GDM1 (cell line): ENCODE measurements at places on chromosomes 1 and 21.

DNA sequence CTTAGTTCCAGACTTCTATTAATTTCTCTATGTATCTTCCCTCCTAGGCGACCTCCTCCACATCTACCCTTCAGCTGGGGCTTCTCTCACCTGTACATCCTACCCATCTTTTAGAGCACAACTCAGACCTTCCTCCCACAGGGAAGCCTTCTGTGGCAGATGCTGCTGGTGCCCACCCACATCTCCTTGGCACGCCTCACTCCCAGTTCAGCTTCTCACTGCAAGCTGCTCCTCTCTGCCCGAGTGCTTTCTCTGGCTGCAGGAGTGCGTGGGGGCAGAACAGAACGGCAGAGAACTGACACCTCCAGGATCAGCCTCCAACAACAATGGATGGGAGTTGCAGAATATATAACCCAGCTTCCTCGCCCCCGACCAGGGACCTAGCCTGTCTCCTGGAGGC is 36.5 kb downstream of the ZBTB18 start:
- DNase-seq: no peak

- no peak for DNase-seq
Measured at GRCh38 chr1:115797486-115797885, 29.0 kb upstream of the CASQ2 start.

DNA sequence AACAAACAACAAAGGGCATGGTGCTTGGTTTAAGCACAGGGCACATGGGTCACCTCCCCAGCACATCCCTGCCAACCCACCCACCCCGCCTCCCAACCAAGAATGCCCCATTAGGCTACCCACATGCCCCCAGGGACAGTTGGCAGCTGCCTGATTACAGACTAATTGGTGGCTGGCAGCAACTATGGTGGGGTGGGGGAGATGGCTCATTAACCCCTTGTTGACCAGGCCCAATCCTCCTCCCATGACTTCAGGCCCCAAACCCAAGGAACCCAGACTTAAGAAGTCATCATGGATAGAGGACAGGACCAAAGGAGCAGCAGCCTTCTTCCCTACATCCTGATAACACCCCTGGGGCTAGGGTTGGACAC is 1.3 kb downstream of the RIMS3 start:
- no peak for DNase-seq

GRCh38 chr1:31938184-31938975 is at the start of gene PTP4A2:
Gene PTP4A2, minus strand, starts transcription at chr1:31938368. Its CDS starts 19,303 bp downstream, at chr1:31919065.
- peak; percentile 95 for DNase-seq

GRCh38 chr1:226733304-226733703 is 5.8 kb downstream of the ITPKB start:
- DNase-seq: no peak

DNA sequence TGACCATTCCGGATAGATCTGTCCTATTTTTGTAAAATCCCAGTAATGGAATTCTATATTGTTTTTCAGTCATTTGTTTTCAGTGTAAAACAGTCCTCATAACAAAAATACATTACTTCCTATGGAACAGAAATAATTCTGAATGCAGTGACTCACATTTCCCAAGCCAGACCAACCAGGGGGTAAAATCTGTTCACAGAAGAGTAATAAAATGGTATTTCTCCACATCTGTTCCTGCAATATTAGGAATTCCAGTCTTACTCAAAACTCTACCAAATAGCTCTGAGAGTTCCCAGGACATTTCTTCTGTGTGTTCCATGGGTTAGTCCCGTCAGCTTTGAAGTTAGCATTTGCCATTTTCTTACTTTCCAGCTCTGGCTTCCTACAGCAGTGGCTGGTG is 2.6 kb upstream of the DDR2 start:
- no peak for DNase-seq

DNA sequence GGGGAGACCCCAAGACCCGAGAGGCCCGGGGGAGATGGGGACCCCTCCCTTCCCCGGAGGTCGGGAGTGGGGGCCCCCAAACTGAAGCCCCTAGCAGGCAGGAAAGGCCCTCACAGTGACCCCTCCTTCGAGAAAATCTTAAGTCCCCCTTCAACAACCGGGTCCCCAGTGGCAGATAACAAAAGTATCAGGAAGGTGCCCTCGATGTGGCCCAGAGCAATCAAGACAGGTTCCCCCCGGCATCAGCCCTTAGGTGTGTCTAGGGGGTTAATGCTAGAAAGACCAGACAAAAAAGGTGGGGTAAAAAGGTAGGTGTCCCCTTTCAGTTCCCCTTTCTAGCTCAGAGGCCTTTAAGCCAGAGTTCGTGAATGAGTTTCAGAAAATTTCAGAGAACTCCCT is 282 bp upstream of the ECE1 start:
- no peak for DNase-seq

GRCh38 chr1:203136409-203137042 is 9.0 kb downstream of the ADORA1 start:
- no peak for DNase-seq

DNA sequence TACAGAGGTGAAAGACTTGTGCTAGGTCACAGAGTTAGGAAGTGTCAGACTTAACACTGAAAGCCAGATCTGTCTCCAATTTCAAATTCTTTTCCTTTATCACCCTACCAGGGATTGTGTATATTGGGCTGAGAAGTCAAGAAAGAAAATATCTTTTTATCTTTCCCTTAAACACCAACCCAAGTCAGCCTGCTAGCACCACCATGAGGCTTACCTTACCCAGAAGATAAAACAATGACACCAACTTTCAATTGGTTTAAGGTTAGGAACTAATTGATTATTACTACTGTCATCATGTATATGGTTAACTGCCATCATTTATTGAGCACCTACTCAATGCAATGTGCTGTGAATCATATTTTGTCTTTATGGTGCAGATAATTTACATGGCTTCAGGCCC is 178.9 kb upstream of the FOXD3 start:
- no peak for DNase-seq

DNA sequence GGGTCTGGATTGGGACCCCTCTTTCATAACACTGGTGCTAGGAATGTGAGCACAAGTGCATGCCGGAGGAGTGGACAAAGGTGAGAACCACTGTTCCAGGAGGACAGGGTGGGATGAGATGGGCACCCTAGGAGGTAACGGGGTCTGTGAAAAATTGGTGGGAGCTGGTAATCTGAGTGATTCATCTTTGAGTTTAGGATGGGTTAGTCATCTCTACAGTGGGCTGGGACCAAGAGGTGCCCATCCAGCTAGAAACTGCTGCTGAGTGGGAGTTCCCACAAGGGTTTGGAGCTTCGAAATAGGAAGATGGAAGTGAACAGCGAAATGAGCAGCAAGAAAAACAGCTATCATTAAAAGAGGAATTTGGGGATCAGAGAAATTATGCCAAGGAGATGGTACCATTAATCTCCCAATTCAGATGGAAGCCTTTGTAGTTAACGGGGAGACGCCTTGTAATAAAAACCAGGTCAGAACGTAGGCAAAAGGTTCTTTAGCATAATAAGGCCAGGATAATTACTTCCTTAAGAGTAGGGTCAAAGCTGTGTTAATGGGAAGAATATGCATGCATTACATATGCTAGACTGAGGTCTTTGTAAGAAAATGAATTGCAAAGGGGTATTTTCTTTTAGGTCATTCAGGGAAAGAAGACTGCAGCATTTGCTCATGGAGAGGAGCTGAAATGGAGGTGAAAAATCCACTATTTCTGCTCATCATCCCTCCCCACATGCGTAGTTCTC is 55.5 kb downstream of the OLFML3 start:
- no peak for DNase-seq

DNA sequence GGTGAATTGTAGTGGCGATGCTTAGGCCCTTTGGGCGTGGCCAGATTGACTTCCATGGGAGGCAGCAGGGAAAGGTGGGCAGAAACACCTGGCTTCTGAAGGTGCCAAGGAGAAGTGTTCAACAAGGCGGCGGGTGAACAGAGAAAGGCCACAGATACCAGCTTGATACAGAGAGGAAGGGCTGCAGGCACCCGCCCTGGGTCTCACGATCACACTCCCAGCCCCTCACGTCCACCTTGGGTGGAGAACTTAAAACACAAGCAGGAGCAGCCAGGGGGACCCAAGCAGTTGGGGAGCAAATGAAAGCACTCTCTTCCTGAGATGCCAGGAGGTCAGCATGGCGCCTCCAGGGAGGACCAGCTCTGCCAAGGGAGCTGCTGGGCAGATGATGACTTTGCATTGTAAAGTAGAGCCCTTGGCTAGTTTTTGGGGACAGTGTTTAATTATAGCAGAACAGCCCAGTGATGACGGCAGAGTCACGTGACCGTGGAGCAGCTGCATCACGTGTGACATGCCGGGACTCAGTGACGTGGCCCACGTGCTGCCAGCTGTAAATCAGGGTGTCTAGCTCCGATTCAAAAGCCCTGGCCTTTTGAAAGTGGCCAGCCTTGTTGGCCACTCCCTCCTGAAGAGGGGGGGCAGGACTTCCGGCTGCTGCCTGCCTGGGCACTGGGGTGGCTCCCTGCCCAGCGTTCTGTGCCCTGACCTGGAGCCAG is 19.0 kb downstream of the SLC37A1 start:
- no peak for DNase-seq

GRCh38 chr1:203173566-203173965 is 2.1 kb downstream of the MYBPH start:
- no peak for DNase-seq

GRCh38 chr1:196355206-196355786 is 252.9 kb downstream of the KCNT2 start:
- no peak for DNase-seq

DNA sequence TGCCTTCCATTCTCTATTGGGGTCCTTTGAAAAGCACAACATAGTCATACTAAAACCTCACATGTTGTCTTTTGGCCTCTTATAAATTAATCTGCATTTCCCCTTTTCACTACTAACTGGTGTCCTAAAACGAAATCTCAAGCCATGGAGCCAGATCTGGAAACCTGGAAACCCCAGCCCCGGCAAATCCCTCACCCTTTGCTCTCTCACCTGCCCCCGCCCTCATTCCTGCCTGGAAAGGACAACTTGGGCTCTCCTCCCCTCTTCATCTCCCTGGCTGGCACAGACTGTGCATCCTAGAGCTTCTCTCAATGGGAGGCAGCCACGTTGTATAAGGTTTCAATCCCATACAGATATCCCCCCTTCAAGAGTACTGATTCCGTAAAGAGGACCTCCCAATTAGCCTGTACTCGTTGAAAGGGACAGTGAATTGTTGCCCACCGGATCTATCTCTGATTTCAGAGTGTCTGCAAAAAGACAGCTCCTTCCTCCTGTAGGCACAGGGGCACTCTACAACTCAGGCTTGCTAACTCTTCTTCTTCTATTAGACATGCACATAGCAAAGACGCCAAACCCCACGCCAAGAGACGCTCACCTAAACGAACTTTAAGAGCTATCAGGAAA is 1.4 kb downstream of the DUSP10 start:
- no peak for DNase-seq

DNA sequence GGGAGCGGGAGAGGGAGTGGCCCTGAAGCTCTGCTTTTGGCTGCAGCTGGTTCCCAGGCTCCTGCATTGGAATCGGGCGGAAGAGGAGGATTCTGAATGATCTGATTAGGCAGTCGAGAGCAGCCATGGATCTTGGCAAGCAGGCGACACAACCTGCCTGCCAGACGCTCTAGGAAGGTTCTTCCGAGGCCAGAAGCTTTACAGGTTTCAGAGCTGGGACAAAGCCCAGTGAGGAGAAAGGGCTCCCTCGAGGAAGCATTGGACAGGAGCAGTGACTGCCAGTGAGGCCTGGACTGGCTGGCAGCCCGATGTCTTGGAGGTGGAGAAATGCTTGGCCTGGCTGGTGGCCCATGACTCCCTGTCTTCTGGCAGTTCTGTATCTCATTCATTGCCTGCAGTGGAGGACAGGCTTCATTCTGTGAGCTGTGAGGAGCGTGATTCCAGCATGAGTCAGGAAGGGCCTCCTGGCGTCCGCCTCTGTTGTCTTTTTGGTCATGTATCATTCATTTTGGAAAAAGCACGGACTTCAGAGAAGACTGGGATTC is 132.7 kb upstream of the IPO9 start:
- DNase-seq: no peak

DNA sequence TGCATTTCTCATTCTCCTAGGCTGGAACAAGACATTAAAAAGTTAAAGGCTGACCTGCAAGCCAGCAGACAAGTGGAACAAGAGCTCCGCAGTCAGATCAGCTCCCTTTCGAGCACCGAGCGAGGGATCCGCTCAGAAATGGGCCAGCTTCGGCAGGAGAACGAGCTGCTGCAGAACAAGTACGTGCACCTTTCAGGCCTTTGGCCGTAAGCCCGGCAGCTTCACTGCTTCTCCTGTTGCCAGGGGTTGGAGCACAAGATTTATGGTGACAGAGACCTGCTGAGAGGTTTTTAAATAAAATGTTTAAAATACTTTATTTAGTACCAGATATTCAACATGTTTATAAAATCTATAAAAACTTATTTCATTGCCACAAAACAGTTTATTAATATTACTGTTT is 53.4 kb downstream of the MACO1 start:
- DNase-seq: no peak

DNA sequence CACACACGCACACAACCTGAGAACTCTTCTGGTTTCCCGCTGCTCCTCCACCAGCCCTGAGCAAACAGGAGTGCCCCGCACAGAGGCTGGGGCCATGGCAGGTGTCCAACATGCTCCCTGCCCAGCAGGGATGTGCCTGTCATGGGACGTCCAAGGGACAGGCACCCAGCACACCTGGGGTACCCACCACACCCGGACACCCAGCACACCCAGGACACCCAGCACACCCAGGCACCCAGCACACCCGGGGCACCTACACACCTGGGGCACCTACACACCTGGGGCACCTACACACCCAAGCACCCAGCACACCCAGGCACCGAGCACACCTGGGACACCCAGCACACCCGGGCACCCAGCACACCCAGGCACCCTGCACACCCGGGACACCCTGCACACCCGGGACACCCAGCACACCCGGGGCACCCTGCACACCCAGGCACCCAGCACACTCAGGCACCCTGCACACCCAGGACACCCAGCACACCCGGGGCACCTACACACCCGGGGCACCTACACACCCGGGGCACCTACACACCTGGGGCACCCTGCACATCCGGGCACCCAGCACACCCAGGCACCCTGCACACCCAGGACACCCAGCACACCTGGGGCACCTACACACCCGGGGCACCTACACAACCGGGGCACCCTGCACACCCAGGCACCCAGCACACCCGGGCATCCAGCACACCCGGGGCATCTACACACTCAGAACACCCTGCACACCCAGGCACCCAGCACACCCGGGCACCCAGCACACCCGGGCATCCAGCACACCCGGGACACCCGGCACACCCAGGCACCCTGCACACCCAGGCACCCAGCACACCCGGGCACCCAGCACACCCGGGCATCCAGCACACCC is 37.9 kb downstream of the UBE2G2 start:
- DNase-seq: no peak
